GM23338 (cell line): ENCODE measurements at places on chromosomes 16 and 17. TPM values are rescaled to one million over a fixed set of nuclear protein-coding genes. Genes with fewer than 3 reads are reported as not detected.
A peak's percentile ranks its signal among the peaks of the same experiment; 100 is the strongest.

Gene OR3A3
- not detected in 2 replicates for total RNA-seq

Gene ACSM3
- 8.7 and 13.4 TPM in 2 replicates for total RNA-seq

GRCh38 chr17:2143332-2143731, 88.4 kb downstream of the HIC1 start:
- no peak for DNase-seq

GRCh38 chr17:56111706-56112485, 41.4 kb upstream of the ANKFN1 start:
- no peak for DNase-seq

DNA sequence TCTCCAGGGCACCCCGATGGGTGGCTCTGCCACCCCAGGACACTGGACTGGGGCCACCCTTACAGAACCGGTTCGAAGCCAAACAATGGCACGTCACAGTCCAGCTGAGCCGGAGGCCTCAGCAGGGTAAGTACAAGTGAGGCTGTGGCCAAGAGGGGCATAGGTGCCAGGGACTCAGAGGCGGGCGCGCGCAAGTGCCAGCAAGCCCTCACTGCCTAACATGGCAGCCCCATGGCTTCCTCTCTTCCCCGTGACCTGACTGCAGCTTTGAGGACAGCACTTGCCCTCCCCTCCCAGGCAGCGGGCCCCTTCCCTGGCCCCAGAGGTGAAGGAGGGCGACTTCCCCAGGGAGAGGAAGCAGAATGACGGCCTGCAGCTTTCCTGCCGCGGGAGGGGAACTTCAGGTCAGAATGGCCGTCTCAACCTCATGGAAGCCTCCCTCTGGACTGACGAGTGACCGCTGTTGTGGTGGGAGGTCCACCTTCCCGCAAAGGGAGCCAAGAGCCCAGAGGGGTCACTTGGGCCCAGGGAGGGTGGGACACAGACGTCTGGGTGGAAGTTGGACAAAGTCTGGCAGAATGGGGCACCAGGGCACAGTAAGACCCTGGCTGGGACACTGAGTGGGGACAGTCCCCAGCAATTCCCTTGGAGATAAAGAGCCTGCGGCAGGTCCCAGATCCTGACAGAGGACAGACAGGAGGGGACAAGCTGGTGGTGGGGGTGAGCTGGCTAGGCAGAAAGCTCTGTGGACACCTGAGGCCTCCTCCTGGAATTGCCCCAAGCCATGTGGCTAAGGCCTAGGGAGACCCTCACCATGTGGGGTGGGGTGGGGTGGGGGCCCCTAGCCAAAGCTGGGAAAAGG, 52.1 kb upstream of the TOB1 start:
- no peak for DNase-seq

DNA sequence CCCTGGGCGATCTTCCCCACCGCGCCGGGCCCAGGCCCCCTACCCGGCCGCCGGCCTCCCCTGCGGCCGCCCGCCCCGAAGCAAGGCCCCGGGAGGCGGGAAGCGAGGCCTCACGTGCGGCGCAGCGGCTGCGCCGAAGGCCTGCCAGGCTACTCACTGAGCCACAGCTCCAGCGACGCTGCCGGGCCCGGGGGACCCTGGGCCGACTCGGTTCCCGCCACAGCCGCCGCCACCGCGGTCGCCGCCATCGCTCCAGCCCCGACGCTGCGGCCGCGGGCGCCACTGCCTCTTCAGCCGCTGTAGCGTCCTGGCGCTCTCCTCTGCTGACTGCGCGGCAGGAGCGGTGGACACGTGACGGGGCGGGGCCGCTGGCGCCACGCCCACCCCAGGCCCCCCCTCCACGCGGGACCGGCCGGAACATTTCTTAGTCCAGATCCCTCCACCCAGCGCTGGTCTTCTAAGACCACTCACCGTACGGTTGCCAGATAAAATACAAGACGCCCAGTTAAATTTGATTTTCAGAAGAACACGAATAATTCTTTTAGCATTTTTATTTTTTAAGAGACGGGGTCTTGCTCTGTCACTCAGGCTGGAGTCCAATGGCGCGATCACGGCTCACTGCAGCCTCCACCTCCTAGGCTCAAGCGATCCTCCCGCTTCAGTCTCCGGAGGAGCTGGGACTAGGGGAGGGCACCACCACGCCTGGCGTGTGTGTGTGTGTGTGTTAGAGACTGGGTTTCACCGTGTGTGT, at the start of gene GGA2:
GGA2 (minus strand) TSS at position 331 of the 751 bp plus-strand sequence; CDS start at position 248, 83 bp downstream.
- DNase-seq: peak; percentile 77

Gene P4HB
- total RNA-seq: 418 and 620 TPM in 2 replicates

Gene MYO19
- total RNA-seq: 129 and 150 TPM in 2 replicates

GRCh38 chr16:53898993-53899392, 195.0 kb downstream of the FTO start:
- no peak for DNase-seq

- no peak for DNase-seq
These were observed 108.2 kb downstream of the N4BP1 start for GRCh38 chr16:48501516-48502377.

DNA sequence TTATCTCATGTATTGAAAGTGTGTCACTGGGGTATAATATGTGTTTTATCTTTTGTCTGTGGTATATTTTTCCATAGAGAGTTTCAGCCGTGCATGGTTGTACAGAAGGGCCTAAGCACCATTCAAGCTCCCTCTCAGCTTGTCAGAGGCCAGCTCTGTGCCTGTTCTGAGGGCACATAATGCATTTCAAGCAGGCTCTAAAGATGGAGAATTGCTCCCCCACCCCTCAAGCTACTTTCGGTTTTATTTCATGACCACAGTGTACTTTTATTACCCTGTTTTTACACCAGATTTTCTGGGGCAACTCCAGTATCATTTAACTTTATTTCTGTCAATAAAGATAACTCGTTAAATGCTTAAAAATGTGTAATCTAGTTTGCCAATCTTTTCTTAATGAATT, 131.7 kb downstream of the SHISA6 start:
- no peak for DNase-seq

DNA sequence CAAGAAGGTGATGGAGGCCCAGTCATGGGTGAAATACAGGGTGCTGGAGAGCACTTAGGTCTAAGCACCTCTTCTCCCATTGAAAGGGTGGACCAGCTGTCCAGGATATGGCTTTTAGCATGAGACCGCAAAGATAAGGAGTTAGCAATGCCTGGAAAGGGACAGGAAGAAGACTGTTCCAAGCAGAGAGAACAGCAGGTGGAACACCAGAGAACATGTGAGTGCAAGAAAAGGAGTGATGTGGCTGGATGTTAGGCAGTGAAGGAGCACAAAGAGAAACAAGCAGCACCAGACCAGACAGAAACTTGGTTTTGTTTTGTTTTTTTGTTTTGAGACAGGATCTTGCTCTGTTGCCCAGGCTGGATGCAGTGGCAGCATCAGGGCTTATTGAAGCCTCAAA, 45.4 kb upstream of the CCL1 start:
- DNase-seq: no peak

GRCh38 chr17:11535231-11535630, 63.0 kb upstream of the DNAH9 start:
- DNase-seq: no peak

DNA sequence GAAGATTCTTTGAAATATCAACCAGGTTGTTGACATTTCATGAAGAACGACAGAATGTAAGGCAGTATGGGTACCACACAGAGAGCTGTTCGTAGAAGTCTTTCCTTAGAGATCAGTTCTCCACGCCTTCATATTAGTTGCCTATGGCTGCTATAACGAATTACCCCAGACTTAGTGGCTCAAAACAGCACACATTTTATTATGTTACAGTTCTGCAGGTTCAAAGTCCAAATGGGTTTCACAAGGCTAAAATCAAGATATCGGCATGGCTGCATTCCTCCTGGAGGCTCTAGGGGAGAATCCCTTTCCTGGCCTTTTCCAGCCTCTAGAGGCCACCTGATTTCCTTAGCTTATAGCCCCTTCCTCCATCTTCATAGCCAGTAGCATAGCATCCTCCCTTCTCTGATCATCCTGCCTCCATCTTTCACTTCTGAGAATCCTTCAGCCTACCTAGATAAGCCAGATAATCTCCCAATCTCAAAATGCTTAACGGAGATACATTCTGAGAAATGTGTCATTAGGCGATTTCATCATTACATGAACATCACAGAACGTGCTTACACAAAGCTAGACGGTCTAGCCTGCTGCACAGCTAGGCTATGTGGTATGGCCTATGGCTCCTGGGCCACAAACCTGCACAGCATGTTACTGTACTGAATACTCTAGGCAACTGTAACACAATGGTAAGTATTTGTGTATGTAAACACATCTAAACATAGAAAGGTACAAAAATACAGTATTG, 26.0 kb downstream of the ERCC4 start:
- DNase-seq: no peak

GRCh38 chr17:41377546-41377945, 4.6 kb downstream of the KRT34 start:
- peak; percentile 4 for DNase-seq

DNA sequence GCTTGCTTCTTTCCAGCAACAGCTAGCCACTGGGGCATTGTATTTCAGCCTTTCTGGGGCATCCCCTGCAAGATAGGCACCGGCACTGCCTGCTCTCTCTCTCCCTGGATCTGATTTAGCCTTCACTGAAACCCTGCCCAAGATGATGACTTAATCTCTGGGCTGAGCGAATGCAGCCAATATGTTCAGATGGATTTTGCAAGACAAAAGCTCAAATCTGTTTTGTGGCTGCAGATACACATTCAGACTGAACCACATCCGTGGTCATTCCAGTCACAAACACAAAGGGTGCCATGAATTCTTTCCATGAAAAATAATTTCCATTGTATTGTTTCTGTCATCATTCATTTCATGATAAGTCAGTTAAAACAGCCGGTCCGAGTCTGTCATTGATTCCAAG, 24.2 kb downstream of the SOST start:
- DNase-seq: no peak

- DNase-seq: no peak
These were observed 11.6 kb upstream of the NTN1 start for GRCh38 chr17:9009737-9010136.

GRCh38 chr17:79231766-79232287, 157.2 kb downstream of the ENGASE start:
- DNase-seq: no peak

Gene PRDM7
- not detected in 2 replicates for total RNA-seq

Gene AMDHD2
- 62.1 and 68.1 TPM in 2 replicates for total RNA-seq

- DNase-seq: no peak
These were observed 34.8 kb downstream of the COTL1 start for GRCh38 chr16:84582958-84583516.

Gene SLC5A10
- total RNA-seq: 0.10 TPM in 1 of 2 replicates, not detected in the other

Gene PIPOX
- total RNA-seq: 34.6 and 42.8 TPM in 2 replicates

DNA sequence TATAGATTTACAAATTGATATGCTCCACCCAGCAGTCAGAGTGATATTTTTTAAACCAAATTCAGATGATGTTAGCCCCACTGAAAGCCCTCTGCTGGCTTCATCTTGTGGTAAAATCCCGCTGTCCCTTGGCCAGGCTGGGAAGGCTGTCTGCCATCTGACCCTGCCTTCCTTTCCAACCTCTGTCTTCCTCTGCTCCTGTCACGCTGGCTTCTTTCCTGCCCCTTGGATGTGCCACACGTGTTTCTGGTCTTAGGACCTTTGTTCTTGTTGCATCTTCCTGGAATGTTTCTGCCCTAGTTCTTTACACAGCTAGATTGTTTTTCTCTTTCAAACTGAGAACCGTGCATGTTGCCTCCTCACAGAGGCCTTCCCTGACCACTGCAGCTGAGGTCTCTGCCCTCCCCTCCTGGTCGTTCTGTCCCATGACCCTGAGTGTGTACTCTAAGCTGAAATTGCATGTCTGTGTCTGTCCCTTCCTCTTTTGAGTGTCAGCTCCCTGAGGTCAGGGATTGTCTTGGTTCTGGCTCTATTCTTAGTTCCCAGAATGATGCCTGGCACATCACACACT, 11.4 kb downstream of the NT5M start:
- DNase-seq: no peak

GRCh38 chr16:67202956-67203493, 4.1 kb downstream of the ELMO3 start:
- DNase-seq: no peak

Gene KRT12
- not detected in 2 replicates for total RNA-seq

- DNase-seq: no peak
These were observed 101.0 kb downstream of the SYCE1L start for GRCh38 chr16:77300256-77300655.

GRCh38 chr17:45743626-45744326, 40.3 kb upstream of the CRHR1 start:
- DNase-seq: no peak

- DNase-seq: peak; percentile 26
These were observed 3.5 kb upstream of the LASP1NB start for GRCh38 chr17:38921756-38922411.

DNA sequence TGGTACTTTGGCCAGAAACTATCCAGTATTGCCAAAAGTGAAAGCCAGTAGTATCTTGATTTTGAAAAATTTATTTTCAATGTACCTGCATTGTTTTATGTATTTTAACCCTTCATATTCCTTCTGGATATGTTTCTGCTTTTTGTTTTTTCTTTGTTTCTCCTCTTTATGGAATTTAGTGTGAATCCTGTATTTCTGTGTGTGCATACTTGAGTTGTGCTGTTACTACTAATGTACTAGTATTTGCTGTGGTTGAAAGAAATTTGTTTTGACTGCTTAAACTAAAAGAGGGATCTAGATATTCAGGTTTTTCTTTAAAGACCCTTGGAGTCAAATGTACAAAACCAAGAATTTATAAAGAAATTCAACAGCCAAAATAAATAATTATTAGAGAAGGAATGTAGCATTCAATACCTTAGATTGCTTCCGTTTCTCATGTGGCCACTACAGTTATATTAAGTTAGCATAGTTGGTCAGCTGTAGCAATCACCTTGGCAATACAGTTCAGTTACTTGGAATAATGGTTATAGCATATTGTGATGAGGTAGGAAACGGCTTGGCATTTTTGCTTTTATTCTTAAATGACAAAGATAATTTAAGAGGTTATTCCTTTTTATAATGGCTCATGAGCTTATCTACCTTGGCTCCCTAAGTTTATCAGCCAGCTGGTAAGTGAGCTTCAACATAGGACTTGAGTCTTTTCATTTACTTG, 4.9 kb downstream of the PHKB start:
- no peak for DNase-seq

Gene FOXN1
- total RNA-seq: not detected in 2 replicates

- DNase-seq: peak; percentile 66
These were observed 946 bp downstream of the STUB1 start for GRCh38 chr16:680967-681745.

DNA sequence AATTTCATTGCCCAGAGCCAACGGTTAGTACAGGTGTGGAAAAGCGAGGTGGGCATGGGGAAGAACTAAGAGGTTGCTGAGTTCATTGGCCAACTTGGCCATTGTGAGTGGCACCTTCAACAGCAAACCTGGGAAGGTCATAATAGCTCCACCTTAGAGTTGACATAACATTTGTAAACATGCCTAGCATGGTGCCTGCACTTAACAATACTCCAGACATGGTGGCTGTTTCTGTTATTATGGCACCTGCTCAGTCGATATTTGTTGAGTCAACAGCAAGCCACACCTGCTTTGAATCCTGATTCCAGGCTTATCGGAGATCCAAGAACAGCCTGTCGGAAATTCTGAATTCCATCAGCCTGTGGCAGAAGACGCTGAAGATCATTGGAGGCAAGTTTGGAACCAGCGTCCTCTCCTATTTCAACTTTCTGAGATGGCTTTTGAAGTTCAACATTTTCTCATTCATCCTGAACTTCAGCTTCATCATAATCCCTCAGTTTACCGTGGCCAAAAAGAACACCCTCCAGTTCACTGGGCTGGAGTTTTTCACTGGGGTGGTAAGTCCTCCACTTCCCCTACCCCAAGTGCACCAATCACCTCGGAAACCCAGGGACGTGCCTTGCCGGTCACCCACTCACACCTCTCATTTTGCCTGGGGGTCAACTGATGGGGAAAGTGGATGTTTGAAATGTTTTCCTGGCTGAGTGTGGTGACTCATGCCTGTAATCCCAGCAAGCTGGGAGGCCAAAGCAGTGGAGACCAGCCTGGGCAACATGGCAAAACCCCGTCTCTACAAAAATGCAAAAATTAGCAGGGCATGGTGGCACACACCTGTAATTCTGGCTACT, 46.0 kb downstream of the TMC5 start:
- DNase-seq: no peak
